ENCODE measurements at places on chromosomes 11 and 22.
A peak's percentile ranks its signal among the peaks of the same experiment; 100 is the strongest.

DNA sequence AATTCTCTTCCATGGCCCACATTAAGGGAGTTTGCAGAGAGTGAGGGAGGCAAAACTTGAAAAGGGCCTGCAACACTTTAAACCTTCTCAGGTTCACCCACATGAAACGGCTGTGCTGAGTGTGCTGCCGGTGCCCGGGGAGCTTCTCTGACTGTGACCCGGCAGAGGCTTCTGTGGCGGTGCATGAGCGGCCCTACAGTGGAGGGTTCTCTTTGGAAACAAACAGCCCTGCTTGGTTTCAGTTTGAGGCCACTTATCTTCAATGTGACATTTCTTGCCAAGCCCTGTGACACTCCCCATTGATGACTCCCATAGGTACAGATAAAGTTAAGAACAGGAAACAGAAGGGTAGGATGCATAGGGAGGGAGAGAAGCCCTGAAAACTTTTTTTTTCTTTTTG is 31.8 kb downstream of the FAM118A start:
- no peak for DNase-seq

DNA sequence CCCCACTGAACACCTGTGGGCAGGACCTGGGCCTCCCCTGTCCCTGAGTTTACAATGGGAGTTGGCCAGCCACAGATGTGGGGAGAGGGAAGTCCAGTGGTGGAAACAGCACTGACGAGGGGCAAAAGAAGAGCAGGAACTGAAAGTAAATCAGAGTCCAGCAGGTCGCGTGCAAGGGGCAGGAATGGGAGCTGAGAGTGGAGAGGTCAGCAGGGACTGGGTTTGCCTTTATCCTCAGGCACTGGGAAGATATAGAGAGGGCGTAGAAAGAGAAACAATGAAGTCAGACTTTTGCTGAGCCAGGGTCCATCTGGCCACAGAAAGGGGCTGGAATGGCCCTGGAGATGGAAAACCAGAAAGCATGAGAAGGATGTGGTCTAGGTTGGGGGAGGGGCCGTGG is 8.5 kb downstream of the P2RY6 start:
- DNase-seq, result peak; percentile 38

- DNase-seq, result no peak
Observed at GRCh38 chr11:107473792-107474191, 16.2 kb upstream of the CWF19L2 start.

- no peak for DNase-seq
Observed at GRCh38 chr11:46899501-46900025, 18.8 kb downstream of the LRP4 start.

DNA sequence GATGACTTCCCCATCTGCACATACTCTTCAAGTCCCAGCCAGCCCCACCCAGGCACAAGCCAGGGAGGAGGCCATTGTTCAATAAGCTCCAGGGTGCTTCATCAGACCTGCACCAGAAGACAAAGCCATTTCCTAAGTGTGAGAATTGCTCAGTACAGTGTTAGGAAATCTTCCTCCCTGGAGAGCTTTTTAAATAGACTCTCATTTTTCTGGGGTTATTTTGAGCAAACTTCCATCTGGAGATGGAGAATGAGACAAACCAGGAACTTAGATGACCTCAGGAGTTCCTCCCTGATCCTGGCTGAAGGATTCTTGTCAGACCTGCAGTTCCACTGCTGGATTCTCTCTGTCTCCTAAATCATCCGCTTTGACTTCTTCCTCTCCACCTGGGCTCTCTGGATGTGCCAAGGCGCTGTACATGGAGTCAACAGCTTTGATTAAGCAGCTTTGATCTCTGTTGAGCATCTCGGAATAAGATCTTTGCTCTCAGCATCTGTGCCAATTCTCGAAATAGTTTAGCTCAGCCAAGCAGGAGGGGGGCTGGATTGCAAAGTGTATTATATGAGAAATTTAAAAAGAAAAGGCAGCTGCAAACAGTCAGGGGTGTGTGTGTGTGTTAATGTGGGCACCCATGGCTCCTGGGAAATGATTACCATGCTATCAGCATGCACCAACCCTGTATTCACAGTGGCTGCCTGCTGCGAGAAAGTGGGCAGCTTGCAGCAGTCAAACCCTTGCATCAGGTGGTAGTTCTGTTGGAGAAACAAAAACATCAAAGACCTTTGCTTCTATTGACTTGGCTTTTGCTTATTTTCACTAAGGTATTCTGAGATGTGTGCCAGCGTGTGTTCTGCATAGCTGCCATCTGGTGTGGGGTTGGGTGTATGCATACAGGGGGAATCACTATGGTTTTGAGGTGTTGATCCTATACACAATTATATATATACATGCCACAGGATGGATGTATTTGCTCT is 70.2 kb upstream of the NAV2 start:
- DNase-seq, result peak; percentile 45

- no peak for DNase-seq
Observed at GRCh38 chr22:26453216-26453615, 24.2 kb downstream of the ASPHD2 start.

DNA sequence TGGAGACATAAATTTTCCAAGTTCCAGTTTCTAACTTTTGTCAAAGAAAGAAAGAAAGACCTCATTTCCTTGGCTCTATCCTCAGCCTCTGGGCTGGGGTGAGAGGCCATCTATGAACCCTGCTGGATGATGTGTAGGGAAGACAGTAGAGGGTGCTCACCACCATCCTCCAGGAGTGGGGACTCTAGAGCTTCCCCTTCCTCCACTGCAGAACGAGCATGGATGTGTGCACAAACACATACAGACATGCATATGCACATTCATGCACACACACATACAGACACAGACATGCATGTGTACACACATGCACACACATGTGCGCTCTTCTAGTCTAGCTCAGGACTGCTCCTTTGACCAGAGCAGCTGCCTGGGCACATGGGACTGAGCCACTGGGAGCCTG is 565.8 kb downstream of the BUD13 start:
- DNase-seq, result no peak

DNA sequence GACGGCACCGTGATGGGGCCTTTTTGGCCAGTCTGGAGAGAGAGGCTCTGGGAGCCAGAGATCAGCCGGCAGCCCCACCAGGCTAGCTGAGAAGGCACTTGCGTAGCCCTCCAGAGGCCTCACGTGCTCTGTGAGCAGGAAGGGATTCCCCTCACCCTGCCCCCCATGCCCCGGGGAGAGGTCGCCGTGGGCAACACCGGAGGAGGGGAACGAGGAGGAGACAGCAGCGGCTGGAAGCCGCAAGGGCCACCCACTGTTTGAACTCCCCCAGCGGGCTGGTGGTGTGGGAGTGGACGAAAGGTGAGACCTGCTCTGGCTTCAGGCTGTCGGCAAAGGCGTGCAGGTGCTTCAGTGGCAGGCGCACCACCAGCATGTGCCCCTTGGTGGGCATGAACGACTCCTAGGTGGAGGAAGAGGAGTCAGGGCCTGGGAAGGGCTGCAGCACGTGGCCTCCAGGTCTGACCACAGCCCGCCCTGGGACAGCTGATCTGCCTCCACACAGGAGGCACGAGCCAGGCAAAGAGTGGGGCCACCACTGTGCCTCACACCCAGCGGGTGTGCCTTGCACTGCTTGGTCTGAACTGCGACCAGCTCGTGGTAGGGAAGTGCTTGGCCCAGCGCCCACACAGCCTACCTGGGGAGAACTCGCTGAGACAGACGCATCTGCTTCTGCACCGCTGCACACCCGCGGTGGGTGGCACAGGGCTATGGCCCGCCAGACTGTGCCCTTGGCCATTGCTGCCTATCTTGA is 99.9 kb downstream of the MED15 start:
- DNase-seq, result no peak

Measured in pons (tissue), 1 donor.